ENCODE measurements at places on chromosomes 12 and 14. TPM values are rescaled to one million over a fixed set of nuclear protein-coding genes. Genes with fewer than 3 reads are reported as not detected.

GRCh38 chr14:70726651-70727375, 82.5 kb downstream of the MAP3K9 start:
- no peak for DNase-seq

- DNase-seq, result no peak
Observed at GRCh38 chr14:96905065-96905464, 107.9 kb downstream of the VRK1 start.

DNA sequence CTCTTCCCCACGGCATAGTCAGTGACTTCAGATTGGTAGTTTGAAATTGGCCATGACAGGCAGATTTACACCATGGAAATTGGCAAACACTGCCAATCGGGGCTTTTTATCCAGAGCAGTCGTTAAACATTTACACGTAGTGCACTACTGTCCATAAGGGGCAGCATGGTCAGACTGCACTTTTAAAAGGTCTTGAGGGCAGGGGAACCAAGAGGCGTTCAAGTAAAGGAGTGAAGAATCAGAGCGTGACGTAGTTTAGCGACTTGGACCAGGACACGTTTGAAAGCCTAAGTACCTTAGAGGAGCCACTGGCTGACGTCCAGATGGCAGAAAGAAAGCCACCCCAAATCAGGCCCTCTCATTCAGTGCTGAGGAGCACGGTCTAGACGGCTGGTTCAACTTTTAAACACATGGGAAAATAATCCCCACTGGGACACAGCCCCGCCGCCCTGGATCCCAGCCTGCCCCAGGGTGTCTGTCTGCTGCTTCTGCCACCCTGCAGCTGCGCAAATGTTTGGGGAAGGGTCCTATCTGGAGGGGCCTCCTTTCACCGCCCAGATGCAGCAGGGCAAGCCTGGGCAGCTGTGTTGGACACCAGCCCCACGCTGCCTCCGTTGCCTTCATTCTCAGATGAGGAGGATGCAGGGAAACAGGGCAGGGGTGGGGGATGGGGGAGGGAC, 52.5 kb upstream of the PPP2R5C start:
- DNase-seq, result no peak

DNA sequence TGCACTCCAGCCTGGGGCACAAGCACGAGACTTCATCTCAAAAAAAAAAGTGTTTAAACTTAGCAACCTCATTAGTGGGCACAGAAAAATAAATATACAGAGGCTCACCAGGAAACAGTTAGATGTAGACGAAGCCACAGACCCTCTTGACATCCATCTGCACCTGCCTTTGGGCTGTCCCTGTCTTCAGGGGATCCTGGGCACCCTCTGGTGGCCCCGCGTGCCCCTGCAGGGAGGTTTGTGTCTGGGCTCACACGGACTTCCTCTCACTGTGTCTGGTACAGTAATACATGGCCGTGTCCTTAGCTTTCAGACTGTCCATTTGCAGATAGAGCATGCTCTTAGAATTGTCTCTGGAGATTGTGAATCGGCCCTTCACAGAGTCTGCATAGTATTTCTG, 916.5 kb downstream of the TMEM121 start:
- no peak for DNase-seq

- DNase-seq, result no peak
Observed at GRCh38 chr12:65638324-65638723, 186.0 kb upstream of the HMGA2 start.

GRCh38 chr12:4794491-4794890, 74.3 kb downstream of the GALNT8 start:
- no peak for DNase-seq

DNA sequence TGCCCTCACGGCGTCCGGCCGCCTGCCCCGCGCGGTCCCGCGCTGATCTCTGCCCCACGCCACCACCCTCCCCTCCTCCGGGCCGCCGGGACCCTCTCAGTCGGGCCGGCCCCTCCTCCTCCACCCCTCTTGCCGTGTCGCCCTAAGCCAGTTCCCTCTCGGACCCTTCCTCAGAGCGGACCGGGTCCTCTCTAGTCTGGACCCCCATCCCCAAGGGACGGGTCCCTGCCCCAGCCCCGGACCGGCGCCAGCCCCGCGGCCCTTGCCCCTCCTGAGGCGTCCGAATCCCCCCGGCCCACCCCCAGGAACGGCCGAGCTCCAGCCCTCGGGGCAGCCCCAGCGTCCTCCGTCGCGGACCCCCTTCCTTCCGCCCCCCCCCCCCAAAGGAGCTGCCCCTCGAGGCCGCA, 485 bp downstream of the PPP4R4 start:
- DNase-seq, result no peak

DNA sequence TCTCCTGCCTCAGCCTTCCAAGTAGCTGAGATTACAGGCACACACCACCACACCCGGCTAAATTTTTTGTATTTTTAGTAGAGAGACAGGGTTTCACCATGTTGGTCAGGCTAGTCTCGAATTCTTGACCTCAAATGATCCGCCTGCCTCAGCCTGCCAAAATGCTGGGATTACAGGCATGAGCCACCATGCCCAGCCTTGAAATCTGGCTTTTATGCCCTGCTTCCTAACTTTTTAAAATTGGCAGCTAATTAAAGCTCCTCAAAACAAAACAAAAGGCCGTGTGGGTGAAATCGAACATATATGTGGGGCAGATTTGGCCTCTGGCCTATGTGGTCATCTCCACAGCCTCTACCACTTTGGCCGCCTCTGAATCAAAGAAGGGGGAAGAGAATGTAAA, 37.9 kb downstream of the KCTD10 start:
- DNase-seq, result no peak

DNA sequence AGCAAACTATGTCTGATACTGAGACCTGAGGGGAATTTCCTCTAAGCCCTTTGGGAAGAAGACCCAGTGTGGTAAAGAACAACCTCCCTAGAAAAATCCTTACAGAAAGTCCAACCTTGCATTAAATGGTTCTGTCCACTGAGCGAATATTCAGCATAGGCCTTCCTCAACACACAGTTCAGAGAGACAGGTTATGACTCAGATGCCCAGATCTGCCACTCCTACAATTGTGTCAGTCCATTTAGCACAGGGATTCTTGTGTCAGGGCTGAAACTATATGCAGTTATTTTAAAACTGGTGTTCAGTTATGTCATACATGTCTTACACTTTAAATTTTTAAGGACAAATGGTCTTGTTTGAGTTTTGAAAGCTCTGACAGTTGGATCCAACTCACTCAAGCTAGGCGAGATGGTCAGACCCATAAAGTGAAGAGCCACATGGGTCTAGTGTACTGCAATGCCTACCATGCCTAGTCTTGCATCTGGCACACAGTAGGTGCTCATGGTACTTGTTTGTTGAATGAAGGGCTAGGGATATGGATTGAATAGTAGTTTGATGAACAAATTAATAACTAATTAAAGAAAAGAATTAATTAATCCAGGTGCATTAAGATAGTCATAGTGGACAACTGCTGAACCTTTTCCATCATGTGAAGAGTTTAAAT, 207.5 kb upstream of the PWP1 start:
- DNase-seq, result no peak

GRCh38 chr12:58918469-58918844, 1.8 kb downstream of the LRIG3 start:
- no peak for DNase-seq

DNA sequence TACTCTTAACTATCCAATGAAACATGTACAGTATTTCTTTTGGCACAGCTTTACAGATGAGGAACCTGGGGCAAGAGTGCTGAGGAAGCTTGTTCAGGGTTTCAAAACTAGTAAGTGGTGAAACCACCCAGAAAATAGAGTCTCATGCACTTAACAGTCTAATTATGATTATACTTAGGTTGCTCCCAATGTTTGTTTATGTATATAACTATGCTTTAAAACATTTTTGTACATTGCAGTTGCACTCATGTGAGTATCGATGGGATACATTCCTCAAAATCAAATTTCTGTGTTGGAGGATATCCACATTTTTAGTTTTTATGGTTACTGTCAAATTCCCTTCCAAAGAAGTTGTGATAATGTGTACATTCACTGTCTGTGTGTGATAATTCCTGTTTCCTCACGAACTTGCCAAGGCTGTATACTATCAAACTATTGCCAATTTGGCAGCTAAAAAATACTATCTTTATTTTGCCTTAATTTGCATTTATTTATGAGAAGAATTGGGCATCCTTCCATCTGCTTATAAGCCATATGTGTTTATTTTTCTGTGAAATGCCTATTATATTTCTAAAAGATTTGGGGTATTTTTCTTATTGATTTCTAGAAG, 143.9 kb upstream of the SSTR1 start:
- no peak for DNase-seq

DNA sequence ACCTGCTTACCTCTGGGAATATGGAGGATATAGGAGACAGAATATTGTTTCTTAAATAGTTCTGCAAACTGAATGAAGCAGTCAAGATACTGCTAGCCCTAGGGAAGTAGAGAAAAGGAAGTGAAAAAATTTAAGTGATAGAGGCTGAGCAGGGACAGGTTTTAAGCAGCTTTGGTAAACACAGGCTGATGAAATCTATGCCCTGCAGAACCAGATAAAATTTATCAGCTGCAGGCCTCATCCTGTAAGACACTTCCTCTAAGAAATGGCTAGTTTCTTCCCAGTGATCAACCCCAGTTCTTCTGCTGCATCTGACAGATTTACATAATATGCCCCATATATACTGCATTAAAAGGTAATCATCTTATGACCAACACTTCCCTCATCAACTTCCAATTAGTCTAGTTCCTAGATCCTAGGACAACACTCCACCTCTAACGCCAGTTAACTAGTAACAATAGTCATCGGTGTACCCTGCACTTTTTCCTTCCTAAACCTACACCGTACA, 1.3 kb upstream of the ESYT1 start:
- no peak for DNase-seq

GRCh38 chr12:103494734-103495468, 867 bp downstream of the C12orf42 start:
- DNase-seq, result no peak

GRCh38 chr12:3243376-3244084, 166.4 kb downstream of the TSPAN9 start:
- DNase-seq, result no peak

ACTR6 gene
- 23.8 TPM for polyA plus RNA-seq

PRB2 gene
- polyA plus RNA-seq, result not detected

CD63 gene
- 1,955 TPM for polyA plus RNA-seq

NYNRIN gene
- polyA plus RNA-seq, result 10.5 TPM

LMNTD1 gene
- 0.57 TPM for polyA plus RNA-seq

APOF gene
- not detected for polyA plus RNA-seq
